Hippocampal formation (tissue), 2 donors: ENCODE measurements at places on chromosomes 5 and 9.
A peak's percentile ranks its signal among the peaks of the same experiment; 100 is the strongest.

DNA sequence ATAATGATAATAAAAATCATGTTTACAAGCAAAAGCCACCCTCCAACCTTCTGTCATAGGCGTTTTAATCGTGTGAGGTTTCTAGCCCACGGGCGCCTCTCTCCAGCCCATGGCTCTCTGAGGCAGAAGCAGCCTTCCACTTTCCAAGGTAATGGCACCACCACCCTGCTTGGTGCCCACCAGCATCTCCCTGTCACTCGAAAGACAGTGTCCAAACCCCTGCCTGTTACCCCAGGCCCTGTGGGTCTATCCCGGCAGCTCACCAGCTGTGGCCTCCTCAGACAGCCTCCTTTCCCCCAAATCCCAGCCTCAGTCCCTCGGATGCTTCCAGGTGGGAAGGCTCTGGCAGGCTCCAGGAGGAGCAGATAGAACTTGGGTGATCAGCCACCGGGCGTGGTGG lies 123.8 kb upstream of the LPCAT1 start:
- DNase-seq, result no peak

- no peak for DNase-seq
These were observed 31.1 kb downstream of the IL4 start for GRCh38 chr5:132704875-132705274.

DNA sequence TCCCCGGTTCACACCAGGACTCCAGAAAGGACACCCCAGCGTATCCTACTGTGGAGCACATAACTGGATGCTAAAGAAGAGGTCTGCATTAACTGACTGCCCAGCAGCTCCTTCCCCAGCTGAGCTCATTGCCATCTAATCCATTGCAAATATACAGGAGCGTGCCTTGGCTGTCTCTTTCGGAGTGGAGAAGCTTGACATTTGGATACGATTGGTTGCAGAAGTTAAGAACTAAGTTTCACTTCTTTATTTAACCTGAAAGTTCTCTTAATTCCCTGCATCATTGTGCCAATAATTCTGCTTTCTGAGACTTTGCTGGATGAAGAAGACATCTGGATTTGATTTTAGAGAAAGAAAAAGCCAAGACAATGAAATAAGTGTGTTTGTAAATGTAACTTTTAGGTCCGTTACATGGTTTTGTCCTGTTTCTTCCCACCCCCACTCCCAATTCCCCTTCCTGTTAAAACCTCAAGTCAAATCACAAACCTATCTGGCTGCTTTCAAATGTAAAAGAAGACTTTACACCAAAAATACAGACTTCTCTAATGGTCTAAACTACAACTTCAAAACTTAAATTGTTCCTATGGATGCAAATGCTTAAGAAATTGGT lies 33.9 kb downstream of the TAS2R1 start:
- no peak for DNase-seq

DNA sequence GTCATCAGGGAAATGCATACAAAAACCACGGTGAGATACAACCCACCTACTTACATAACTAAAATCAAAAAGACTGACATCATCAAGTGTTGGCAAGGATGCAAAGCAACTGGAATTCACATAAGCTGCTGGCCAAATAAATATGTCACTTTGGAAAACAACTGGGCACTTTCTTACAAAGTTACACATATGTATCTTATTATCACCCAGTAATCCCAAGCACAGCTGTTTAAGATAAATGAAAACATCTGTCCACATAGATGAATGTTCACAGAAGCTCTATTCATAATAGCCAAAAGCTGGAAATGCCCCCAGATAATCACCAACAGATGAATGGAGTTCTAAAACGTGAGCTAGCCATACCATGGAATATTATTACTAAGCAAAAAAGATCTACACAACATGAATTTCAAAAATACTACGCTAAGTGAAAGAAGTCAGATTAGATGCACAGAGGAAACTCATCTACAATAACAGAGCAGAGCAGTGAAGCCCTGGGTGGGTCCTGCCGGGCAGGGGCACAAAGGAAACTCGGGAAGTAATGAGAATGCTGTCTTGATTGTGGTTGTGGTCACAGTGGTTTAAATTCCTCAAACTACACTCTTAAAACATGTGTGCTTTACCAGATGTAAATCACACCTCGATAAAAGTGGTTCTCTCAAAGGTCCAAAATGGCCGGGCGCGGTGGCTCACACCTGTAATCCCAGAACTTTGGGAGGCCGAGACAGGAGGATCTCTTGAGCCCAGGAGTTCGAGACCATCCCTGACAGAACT lies 8.5 kb downstream of the CAMSAP1 start:
- no peak for DNase-seq

DNA sequence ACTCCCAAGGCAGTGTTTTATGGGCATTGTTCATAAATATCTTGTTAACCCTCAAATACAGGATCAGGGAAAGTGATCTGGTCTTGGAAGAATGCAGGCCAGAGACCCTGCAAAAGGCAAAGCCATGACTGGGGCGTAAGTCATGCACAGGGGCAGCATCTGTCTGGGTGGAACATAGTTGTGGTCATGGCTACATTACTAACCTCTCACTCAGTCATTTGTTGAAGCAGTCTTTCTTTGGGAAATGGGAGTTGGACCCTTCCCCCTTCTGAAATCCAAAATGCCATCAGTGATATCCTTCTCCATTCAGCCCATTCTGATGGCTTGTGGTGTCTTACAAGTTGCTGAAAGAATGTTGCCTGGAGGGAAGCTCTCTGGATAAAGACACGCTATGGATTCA lies 68.1 kb downstream of the GDNF start:
- no peak for DNase-seq

DNA sequence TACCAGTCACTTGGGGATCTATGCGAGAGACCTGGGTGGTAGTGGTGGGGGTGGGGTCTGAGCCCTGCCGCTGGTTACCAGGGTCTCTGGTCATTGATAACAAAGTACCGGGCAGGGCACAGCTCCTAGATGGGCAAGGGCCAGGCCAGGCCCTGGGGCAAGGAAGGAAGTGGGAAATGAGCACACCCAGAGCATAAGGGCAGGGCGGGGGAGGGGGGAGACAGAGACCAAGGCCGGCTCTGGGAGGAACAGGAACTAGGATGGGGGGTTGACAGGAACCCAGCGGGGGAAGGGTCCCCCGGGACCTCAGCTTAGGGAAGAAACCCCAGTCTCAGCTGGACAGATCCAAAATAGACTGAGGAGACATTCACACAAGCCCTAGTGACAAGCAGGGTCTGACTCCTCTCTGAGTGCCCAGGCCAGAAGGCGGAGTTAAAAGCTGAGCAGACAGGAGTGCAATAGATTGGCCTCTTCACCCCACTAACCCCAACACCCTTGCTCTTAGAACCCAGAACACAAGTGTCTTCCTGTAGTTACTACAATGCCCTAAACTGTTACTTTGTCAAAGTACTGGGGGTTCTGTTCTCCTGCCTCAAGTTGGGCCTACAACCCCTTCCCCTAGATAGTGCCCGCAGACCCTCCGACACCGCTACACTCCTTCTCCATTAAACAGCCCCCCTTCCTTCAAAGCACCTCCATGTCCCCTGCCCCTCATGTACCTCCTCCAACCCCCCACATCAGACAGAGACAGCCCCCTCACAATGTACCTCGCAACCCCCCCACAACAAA lies 628 bp downstream of the ATOSB start:
- peak; percentile 31 for DNase-seq

DNA sequence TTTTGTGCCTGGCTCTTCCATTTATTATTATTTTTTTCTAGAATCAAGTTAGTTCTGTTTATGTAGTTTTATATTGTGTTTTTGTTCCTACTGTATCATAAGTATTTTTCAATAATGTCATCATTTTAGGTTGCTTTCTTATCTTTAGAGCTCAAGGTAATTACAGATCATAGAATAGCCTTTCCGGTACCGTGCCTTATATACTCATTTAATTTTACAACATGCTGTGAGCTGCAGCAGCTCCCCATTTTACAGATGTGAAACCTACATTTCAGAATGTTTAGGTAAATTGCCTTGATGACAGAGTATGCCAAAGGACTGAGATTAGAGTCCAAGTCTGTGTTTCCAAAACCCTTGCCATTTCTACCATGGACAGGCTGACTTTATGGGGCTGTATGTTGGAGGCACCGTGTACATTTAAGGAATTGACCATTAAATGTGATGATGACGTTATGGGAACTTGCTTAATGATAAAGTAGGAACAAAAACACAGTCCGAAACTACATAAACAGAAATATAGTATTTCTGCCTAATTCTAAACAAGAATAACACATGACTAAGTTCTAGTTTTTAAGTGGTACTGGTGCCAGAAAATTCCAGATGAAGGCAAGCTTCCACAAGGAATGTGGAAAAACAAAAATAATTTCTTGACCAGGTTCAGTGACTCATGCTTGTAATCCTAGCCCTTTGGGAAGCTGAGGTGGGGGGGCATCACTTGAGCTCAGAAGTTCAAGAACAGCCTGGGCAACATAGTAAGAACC lies 97.7 kb downstream of the IQGAP2 start:
- no peak for DNase-seq

- no peak for DNase-seq
These were observed at the start of gene ESM1 for GRCh38 chr5:54985301-54986268. TSS of gene ESM1 (minus strand) at chr5:54985593. CDS start at chr5:54985517, 76 bp downstream.

DNA sequence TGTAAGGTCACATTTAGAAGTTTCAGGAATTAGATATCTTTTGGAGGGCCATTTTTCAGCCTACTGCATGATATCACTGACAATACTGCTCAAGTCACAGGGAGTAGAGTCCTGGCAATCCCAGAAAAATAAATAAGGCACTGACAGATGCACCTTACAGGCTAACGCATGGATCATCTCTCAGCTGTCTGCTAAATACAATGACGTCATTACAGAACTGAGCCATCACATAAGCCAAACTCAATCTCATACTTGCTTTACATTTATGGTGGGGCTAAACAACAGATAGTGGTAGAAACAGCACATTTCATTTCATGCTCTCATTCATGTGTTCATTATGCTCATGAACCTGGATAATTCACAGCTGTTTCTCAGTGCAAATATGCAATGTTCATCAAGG lies 243.7 kb downstream of the SEMA5A start:
- no peak for DNase-seq

- peak; percentile 11 for DNase-seq
These were observed 125.2 kb downstream of the GPBP1 start for GRCh38 chr5:57298985-57299491.

DNA sequence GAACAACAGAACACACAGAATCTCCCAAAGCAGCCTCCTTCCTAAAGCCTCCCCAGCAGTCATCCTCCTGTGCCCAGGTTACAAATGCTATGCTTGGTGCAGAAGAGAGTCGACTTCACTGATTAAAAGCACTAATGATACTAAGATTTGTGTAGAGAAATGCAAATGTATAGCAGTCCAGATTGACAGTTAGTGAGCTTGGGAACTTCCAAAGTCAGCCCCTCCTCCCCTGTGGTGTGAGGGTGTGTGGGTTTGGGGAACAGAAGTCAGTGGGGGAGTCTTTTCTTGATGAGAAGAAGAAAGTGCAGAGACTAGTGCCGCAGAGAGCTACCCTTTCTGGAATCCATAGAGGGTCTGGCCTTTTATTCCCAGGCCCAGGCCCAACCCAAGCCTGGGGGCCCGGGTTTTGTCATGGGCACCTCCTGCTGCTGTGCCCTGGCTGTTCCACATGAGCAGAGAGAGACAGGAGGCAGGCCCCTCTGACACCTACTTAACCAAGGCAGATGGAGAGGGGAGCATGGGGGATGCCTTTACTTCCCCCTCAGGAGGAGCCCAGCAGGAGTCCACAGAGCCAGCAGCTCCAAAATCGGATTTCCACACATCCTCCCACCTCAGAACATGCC lies 173.3 kb downstream of the DENND1A start:
- DNase-seq, result no peak

DNA sequence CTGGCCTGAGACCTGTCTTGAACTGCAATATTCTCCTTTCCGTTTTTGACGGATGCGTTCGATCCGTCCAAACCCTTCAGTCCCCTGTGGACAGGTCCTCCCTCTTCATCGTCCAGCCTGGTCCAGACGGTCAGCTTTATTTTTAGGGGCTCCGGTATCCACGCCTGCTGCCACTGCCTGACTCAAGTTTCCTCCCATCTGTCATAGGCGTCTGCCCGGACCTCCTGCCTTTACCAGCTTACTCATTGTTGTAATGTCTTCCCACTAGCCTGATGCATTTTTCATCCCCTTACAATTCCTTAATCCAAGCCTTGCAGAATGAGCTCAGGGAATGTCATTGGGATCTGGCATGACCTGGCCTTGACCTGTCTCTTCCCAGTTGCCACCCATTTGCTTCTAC lies 145.8 kb downstream of the TENT4A start:
- DNase-seq, result no peak

GRCh38 chr9:7656636-7657035 lies 142.9 kb downstream of the DMAC1 start:
- DNase-seq, result no peak

DNA sequence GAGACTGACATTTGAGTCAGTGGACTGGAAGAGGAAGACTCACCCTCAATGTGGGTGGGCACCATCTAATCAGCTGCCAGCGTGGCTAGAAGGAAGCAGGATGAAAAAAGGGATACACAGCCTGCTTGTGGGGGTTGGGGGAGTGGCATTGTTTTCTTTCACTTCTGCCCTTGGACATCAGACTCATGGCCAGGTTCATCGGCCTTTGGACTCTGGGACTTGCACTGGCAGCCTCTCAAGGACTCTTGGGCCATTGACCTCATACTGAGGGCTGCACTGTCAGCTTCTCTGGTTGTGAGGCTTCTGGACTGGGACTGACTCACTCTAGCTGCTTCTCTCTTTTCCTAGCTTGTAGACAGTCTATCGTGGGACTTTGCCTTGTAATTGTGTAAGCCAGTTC lies 374.9 kb downstream of the TLE1 start:
- no peak for DNase-seq

DNA sequence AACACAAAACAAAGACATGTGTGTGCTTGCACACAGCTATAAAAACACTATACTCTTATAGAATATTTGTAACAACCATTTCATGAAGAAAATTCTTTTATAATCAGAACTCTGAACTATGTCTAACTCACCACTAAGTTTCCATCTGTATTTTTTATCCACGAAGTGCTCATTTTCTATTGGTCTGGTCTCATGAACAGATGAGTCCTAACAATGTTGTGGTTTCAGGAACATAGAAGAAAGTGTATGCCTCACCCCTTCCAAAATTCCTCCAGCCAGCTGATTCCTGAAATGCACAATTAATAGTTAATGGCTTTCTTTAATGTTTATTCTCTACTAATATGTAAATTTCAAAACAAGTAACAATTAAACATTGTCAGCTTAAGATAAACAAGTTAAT lies 325.3 kb upstream of the GRAMD2B start:
- no peak for DNase-seq

GRCh38 chr5:96175090-96175489 lies 213.4 kb upstream of the ELL2 start:
- no peak for DNase-seq

DNA sequence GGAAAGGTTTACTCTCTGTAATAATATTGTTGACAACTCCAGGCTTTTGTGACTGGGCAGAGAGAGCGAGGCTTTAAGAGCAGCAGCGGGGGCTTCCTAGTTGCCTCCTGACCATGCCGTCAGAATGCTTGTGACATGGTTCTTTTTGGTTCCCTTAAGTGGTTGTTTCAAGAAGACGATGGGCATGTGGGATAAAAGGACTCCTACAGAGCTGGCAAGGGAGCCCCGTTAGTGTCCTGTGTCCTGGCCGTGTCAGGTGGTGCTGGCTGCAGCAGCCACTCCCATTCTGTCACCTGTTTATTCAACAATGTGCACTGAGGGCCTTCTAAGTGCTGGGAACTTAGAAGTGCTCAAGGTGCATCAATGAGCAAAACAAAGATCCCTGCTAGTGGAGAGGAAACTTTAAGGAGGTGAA lies 19.7 kb downstream of the LCP2 start:
- no peak for DNase-seq
